ENCODE measurements at places on chromosomes 4 and X.
A peak's percentile ranks its signal among the peaks of the same experiment; 100 is the strongest.

DNA sequence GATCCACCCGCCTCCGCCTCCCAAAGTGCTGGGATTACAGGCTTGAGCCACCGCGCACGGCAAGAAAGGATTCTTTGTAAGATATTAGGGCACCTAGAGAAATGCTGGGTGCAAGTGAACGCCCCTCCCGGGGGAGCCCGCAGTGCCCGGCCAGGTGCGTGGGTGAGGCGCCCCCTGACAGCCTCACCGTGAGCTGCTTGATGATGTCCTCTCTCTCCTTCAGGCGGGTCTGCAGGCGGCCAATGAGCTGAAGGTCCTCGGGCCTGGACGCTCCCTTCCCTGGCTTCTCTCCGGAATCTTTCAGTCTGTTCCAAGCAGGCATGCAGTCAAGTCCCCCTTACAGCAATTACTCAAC is 21.9 kb downstream of the MED28 start:
- no peak for DNase-seq

DNA sequence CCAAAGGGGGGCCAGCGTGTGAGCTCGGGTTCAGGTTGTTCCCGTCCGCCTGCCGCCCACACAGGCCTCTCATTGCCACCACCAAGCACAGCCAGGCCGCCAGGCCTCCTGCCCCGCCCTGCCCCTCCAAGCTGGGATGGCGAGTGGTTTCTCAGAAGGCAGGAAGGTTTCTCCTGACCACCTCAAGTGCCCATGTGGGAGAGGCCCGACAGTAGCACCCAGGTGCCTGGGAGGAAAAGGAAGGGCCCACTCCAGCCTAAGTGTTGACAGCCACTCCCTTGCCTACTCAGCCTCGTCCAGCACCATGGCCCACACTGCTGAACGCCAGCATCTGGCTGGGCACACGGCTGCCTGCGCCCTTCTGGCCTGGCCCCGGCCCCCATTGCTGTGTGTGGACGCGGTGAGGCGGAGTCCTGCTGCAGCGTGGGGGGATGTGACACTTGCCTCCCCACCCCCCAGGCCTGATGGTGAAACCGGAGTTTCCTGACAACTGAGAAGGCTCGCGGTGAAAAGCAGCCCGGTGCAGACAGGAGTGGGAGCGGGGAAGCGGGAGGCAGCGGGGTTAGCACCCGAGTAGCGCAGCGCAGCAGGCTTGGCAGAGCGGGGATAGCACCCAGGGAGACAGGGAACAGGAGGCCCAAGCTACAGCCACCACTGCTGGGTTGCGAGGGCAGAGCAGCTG is 19.2 kb downstream of the FLNA start:
- no peak for DNase-seq

DNA sequence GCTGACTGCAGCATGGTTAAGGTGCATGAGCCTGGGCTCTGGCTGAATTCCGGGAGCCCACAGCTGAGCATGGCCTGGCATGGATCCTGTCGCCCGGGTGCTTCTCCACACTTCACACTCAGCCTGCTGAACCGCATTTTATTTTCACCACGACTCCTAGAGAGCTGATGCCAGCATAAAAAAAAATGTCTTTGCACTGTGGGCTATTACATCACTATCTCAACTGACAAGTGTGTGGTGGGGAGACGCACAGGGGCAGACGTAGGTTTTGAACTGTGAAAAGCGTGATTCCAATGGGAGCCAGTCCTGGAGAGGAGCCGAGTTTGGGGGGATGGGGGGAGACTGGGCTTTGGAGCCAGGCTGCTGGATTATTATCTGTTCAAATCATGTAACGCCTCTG is 36.8 kb downstream of the BCOR start:
- DNase-seq: no peak

GRCh38 chr4:124936427-124936826 is 223.9 kb upstream of the ANKRD50 start:
- peak; percentile 61 for DNase-seq

- no peak for DNase-seq
These were observed 182.0 kb downstream of the ANKRD50 start for GRCh38 chr4:124530464-124531077.

- DNase-seq: peak; percentile 58
These were observed 631.5 kb downstream of the RAB28 start for GRCh38 chr4:12852338-12853307.

- DNase-seq: no peak
These were observed 33.1 kb downstream of the ENPEP start for GRCh38 chr4:110508827-110509710.

- no peak for DNase-seq
These were observed 209.9 kb downstream of the RELL1 start for GRCh38 chr4:37476256-37476655.

DNA sequence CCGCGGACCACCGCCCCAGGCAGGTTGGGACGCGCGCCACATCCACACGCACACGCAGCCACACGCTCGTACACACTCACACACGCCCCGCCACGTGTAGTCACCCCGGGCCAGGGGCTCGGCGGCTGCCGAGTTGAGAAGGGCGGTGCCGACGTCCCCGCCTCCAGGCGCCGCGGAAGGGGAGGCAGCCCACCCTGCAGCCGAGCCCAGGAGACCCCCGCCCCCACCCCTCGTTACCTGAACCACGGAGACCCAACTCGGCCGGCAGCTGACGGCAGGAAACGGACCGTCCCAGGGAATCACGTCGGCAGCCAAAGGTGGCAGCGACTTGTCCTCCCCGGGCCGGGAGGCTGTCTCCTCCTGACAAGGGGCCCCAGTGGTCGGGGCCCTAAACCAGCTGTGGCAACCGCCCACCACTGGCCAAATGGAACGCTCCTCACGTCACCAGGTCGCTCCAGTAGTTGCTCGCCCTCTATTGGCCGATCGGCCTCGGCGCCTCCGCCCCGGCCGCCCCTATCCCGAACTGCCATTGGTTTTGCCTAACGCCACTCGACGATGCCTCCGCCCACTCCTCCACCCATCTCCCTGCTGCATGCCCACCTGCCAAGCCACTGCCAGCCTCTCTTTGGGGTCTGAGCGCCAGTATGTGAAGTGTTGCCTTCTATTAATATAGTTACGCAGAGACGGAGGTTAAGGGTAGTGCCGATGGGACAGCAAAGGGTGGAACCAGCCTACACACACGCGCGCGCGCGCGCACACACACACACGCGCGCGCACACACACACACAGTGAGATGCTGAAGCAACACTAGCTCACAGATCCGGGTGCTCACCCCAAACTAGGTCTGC is at the start of gene ZDHHC9:
Gene ZDHHC9 (minus strand): TSS at position 428 of the 848 bp plus-strand sequence. CDS start 1,941 bp downstream, outside the sequence.
- peak; percentile 81 for DNase-seq

GRCh38 chr4:114654592-114654991 is 56.0 kb downstream of the UGT8 start:
- no peak for DNase-seq

DNA sequence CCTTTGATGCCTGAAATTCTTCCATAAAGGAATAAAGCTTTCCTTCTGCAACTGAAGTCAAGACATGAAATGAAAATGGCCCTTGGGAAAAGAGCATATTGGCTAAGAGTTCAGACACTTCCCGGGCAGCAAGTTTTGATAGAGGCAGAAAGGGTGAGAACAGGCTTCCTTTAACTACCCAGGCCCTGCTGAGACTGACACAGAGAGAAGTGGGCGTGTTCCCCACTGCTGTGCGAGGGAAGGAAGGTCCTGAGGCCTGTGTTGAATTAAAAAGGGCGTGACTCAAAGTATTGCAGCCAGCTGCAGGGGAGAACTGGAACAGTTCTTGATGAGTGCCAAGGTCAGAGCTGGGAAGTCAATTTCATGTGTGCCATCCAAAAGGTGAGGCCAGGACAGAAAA is 33.9 kb upstream of the ADGRG2 start:
- DNase-seq: no peak

DNA sequence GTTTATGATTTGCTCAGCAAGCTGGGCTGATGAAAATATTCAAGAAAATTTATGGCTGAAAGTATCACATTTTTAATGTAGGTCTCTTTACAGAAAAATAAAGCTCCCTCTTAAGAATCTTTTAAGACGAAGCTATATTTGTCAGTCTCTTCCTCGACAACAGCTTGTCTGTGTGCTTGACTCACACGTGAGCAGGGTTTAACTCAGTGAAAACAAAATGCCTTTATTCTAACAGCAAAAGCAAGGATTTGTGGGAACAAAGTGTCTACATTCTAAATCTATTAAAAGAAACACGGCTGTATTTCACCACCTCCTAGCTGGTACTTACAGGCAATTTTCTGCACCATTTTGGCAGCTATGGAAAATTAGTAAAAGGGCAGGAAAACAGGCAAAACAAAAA is 75.5 kb downstream of the NYX start:
- no peak for DNase-seq

DNA sequence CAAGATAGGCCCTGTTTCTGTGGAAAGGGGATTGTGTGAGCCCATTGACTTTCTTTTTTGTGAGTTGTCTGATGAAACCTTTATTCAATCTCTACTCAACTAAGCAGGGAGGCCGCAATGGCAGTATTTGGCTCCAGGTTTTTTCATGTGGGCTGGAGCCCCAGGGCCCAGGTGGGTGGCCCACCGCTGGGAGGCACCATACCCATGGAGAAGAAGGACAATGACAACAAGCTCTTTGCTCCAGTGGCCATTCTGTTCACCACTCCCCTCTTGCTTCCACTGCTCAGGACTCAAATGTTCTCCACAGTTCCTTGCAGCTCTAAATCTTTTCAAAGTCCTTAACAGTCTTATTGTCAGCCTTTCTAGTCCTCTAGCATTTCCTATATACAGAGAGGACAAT is 54.1 kb downstream of the HOPX start:
- no peak for DNase-seq

DNA sequence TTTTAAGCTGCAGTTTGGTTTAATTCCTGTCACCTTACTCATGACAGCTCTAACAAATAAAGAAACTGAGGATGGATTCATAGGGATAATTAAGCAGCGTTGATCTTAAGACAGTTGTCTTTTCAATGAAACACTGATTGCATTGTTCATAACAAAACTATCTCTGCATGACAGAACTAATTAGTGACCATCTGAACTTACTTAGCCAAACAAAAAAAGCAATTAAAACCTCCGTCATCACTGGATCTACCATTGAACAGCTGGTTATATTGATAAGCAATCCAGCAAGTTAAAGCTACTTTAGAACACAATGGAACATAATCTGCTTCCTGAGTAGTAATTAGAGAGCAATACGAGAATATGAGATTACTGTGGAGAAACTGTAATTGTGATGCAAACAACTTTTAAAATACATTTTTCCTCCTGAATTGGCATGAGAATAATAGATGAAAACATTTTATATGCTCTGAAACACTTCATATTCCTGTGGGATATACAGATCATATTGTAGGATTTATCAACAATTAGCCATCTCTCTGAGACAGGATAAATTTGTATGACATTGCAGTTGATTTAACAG is 2576.8 kb downstream of the PCDH7 start:
- peak; percentile 39 for DNase-seq

GRCh38 chr4:142043509-142043908 is 407.1 kb downstream of the IL15 start:
- no peak for DNase-seq

GRCh38 chr4:172953896-172954568 is 214.6 kb upstream of the GALNT7 start:
- no peak for DNase-seq

DNA sequence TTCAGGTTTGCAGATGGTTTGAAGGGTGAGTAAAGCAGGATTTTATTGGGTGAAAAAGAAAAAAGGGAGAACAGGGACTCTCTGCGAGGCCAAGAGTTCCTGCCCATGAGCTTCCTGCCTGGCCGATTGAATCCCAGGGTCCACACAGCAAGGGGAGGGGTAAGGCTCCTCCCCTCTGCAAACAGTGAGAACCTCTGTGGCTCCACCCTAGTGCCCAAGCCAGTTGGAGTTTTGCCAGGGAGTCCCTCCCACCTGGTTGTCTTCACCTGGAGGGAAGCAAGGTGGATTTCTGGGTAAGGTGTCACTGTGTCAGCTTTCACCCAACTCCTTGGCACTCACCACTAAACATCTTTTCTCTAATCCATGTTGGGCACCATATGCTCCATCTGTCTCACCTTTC is 70.9 kb downstream of the PDHA2 start:
- no peak for DNase-seq

DNA sequence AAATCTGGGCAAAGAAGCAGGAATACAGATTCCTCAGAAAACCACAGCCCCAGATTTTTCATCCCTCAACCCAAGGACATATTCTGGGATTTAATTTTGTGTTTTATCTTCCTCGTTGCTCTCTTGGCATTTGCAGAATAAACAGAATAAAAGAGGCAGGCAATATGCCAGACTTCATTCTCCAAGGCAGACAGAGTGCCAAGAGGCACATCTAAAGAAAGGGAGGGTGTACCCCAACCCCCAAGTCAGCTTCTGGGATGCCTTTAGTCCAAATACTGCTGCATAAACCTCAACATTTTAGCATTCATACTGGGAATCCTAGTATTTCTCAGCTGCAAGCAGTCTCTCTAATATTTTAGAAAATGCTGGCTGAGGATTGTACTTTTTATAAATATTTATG is 629.2 kb downstream of the KLHL13 start:
- DNase-seq: no peak

- DNase-seq: no peak
These were observed 34.1 kb upstream of the TNIP3 start for GRCh38 chr4:121198251-121198650.

GRCh38 chr4:19508442-19508841 is 743.3 kb upstream of the SLIT2 start:
- no peak for DNase-seq

DNA sequence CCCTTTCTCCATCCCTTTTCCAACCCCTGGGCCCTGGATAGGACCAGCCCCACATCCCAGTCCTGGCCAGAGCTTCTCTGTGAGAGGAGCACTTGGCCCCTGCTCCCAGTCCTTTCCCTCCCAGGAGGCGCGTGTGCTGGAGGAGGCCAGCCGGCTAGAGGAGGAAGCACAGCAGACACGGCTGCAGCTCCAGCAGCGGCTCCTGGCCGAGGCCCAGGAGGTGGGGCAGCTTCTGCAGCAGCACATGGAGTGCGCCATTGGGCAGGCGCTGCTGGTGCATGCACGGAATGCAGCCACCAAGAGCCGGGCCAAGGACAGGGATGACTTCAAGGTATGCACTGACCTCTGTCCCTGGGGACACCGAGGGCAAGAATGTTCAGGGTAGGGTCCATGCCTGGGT is 87.5 kb downstream of the EVC start:
- DNase-seq: no peak
